NCI-H526 (cell line): ENCODE measurements at places on chromosomes 3 and 15.

DNA sequence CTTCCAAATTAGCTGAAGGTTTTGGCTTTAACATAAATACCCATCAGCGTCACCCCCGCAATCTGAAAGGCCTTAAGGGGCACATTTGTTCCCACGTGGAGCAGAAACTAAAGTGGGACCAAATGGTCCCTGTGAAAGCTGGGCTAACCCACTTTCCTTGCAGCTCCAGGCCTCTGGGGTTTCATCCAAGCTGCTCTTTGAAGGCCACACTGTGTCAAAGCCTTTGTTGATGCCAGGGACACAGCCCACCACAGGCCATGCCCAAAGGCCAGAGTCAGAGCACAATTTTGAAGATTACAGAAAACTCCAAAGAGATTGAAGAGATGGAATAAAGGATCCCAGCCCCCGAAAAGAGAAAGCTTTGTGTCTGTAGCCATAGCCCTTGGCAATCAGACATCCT lies 2.7 kb upstream of the ADPGK start:
- no peak for DNase-seq

DNA sequence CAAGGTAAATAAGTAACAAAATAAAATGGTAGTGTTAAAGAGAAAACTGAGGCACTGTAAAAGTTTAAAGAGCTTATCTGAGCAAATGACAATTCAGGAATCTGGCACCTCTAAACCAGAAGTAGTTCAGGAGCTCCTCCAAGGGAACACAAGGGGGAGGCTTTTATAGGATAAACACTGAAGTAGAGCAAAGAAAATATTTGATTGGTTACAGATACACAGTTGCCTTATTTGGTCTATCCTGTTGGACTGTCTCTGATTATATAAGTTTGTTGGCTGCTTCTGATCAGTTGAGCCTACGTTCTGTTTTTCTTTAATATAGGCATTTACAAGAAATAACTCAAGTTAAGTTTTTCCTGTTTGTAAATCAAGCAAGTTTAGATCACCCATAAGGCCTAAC lies 146.9 kb downstream of the ERC2 start:
- DNase-seq = no peak

- no peak for DNase-seq
Observed at GRCh38 chr3:107938143-107938542, 152.7 kb downstream of the CD47 start.

DNA sequence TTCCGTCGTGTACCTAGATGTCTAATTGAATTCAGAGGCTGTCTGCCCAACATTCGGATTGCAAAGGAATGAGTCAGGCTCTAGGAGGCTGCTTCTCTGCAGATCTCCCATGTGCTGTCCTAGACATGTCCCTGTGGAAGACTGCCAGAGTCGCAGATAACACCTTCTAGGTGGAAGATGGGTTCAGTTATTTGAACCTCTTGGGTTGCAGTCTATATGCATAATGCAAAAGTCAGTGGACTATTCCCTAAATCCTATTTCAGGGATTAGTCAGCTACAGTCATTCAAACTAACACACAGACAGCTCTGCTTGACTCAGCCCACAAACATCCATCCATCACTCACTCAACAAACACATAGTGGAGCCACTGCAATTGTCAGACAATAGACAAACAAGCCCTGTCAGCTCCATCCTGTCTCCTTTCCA lies 300.0 kb upstream of the CTNNB1 start:
- DNase-seq = no peak

- no peak for DNase-seq
Observed at GRCh38 chr3:31039145-31039544, 144.7 kb upstream of the GADL1 start.

- no peak for DNase-seq
Observed at GRCh38 chr3:171825222-171825828, 15.0 kb upstream of the PLD1 start.

DNA sequence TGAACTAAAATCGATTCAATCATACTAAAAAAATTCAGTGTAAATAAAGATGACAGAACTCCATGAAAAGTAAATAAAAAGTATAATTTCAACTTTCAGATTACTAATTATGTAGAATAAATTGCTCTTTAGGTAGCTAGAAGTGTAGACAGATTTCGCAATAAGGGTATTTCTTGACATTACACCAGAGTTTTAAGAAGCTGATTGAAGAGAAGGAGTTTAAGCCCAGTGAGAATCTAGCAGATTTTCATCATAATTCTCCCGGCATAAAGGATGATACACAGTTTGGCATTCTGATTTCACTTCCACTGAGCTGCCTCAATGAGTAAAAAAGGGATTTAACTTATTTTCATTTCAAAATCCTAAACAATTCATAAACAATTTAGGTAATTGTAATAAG lies 259.2 kb downstream of the NEK10 start:
- DNase-seq = no peak

- peak; percentile 80 for DNase-seq
Observed at GRCh38 chr15:51874751-51875644, 45.5 kb downstream of the TMOD3 start.

GRCh38 chr15:36079021-36079420 lies 500.4 kb upstream of the CDIN1 start:
- DNase-seq = no peak

DNA sequence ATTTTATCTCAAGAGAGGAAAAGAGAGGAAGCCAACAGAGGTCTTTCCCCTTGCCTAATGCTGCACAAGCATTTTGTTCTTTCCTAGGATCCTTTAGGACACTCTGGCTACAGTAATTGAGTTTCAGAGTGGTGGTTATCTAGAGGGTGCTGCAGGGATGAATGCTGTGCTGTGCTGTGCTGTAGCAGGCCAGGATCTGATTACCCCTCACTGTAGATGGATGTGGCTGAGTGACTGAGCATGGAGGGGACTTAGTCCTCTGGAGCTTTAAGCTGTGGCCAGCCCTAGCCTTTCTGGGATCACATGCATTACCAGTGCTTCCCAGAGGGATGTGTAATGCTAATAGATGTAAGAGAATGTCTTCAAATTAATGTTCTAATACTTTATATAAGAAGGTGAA lies 94.8 kb downstream of the SLC9A9 start:
- DNase-seq = no peak

GRCh38 chr15:73959012-73959581 lies 32.8 kb downstream of the LOXL1 start:
- DNase-seq = peak; percentile 34

DNA sequence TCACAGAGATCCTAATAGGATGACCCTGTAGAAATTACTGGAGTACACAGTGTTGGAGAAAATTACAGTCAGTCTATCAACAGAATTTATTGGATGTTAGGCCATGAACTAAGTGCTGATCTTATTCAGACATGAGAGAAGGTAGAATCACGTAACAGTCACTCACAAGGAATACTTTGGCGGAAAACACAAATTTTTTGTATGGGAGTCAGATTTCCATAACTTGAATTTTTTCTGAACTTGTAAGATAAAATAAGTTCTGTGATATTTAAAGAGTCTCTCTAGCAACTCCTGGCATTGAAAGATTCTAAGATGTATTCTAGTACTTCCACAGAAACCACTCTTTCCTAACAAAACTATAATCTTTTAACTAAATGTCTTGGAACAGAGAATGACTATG lies 178.8 kb upstream of the MME start:
- DNase-seq = no peak

DNA sequence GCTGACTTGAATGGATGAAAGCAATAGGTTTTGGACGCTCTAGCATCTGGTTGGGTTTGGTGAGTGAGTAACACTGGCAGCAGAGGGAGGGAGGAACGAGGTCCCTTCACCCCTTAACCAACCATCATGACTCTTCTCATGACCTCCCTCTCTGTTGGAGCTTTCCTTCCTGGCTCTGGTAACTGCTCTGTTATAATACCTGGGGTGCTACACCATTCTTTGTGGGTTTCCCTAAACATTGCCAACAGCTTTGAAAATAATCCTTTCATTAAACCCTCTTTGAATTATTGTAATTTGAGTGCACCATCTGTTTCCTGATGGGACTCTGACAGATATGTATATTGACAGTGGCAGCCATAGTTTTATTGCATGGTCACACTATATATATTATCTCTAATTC lies 146.2 kb upstream of the PTPRG start:
- DNase-seq = no peak

- DNase-seq = no peak
Observed at GRCh38 chr15:67900621-67901147, 60.8 kb upstream of the RNU6-1 start.

DNA sequence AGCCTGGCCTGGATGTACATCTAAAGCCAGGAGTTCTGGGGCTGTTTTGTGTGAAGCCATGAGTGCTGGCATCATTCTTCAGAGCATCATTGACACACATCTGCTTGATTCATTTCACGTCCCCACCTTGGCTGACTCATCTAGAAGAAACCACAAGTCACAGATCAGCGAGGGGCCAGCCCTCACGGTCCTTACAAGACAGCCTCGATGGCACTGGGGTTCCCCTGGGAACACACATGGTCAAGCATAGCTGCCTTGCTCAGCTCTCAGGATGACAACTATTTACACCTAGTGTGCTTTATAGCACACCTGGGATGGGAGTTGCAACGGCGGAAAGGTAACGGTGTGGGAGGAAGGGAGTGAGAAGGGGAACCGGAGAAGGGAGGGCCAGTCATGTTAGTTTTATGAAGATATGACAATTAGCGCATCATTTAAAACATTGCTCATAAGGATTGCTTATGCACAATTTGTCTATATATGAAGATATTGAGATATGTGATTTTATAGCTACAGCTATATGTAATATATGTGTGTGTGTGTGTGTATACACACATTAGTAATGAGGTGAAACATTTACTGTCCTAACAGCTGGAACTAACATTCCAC lies 227.1 kb downstream of the RPLP1 start:
- no peak for DNase-seq

GRCh38 chr3:161557445-161558150 lies 61.0 kb downstream of the OTOL1 start:
- no peak for DNase-seq

GRCh38 chr3:126300001-126300760 lies 57.0 kb downstream of the KLF15 start:
- DNase-seq = no peak

DNA sequence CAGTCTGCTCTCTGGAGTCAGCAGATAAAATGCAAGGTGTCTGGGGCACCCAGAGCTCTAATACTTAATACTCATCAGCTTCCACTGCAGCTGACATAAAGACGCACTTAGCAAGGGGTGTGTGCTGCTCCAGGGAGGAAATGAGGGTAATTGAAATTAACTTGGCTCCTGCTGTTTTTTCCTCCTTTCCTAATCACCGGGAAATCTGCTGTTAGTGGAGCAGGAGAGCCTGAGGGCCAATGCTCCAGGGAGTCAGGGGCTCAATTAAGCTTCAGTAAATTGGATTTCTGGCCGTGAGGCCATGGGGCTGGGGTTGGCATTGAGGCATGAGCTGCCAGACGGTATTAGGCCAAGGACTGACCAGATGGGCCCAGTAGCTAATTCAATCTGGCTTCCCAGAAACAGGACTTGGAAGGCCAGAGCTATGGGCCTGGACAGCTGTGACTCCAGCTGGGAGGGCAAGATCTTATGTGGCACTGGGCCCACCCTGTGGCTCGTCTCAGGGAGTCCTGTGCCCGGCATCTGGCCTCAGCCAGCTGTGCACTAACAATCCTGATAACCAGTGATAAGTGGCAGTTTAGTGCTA lies 30.7 kb upstream of the CHRNB4 start:
- DNase-seq = no peak

GRCh38 chr3:172552607-172553006 lies 29.4 kb upstream of the TNFSF10 start:
- no peak for DNase-seq

DNA sequence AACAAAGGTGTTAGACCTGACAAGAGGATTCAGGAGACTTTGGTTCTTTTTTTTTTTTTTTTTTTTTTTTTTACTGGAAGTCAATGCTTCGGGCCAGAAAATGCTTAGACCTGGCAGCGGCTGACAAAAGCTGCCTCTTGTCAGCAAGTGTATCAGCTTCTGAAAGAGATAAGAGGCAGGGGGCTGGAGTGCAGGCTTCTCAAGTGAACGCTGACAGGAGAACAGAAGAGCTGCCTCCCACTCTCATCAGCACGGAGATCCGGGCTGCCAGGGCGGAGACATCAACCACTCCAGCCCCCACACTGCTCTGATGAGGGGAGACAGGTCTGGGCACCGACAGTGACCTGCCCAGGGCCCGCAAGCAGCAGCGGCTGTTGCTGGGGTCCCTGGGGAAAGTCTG lies 9.4 kb upstream of the SCN5A start:
- DNase-seq = no peak

DNA sequence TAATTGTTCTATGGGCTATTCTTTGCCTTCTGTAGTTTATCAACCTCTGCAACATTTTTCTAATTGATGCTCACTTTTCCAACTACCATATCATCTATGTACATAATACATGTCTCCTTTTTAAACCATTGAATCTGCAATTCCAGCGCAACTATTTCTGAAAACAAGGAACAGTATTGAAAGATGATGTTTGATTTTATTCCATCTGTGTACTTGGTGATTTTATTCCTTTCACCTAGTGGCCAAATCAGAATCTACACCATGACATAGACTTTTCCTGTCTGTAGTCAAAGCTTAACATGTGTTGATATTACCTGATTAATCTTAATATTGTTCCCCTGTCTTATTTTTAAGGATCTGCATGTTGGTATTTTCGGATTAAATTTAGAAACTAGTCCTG lies 13.0 kb downstream of the NKTR start:
- no peak for DNase-seq

DNA sequence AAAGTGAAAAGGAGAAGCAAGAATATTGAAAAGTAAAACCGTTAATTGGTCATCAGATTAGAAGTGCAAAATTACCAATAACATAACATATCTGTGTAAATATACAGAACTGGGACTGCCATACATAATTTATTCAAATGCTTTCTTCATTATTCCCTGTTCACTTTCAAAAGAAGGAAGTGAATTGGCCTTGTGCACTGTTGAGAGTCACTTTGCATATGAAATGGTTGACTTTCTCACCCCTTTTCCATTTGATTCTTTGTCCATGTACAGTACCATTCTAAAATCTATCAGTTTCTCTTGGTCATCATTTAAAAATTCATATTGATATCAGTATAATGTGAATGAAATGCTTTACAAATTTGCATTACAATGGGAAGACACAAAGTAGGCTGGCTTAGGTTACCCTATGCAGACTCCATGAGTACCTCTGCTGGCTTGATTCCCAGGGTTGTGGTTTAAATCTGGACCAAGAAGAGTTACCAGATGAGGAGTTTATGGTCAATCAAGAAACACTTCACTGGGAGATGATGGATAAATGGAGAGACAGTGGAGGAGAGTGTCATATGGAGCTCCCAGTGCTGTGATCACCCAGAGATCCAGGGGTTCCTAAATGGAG lies 210.9 kb upstream of the TOPAZ1 start:
- peak; percentile 45 for DNase-seq

GRCh38 chr15:64247906-64248541 lies 85.2 kb upstream of the PPIB start:
- DNase-seq = no peak

GRCh38 chr3:196323691-196324090 lies 5.7 kb upstream of the DYNLT2B start:
- DNase-seq = peak; percentile 39
